Cerebellar cortex (tissue), 1 donor: ENCODE measurements at places on chromosomes 2 and 18.

- no peak for DNase-seq
Measured at GRCh38 chr2:240436683-240437550, 1.5 kb downstream of the GPC1 start.

- no peak for DNase-seq
Measured at GRCh38 chr2:187554011-187554703, at the start of gene TFPI. Gene TFPI (minus strand): TSS chr2:187554435. CDS start chr2:187503768, 50,667 bp downstream.

DNA sequence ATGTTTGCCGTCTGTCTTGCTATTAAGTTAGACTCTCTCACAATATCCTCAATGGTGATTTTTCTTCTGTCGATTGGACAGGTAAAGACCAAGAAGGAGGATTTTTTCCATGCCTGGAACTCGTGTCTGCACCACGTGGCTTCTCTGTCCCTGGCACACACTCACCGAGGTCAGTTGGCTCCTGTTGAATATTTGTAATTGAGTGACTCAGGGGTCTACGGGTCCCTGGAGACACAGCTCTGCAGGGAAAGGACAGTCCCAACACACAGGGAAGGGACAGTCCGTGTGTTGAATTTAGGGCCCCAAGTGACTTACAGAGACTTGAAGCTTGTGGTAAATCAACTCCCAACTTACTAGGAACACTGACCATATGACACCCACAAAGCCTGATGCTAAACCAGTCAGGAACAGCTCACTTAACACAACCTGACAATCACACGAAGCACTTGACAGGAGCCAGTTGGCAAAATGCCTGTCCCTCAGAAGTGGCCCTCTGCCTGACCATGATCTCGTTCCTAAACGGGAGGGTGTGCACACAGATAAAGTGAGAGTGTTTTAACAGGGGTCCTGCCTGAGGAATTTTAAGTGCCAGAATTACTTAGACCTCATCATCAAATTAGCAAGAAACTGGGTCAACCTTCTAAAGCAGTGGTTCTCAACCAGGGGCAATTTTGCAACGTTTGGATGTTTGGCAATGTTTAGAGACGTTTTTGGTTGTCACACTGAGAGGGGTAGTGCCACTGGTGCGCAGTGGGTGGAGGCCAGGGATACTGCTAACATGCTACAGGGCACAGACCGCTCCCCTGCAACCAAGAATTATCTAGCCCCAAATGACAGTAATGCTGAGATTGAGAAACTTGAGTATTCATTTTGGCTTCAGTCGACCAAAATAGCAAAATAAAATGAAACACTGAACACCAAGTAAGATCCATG lies 88.9 kb upstream of the BCL2L11 start:
- no peak for DNase-seq

GRCh38 chr18:40473221-40474029 lies 1481.6 kb upstream of the PIK3C3 start:
- peak; percentile 25 for DNase-seq

DNA sequence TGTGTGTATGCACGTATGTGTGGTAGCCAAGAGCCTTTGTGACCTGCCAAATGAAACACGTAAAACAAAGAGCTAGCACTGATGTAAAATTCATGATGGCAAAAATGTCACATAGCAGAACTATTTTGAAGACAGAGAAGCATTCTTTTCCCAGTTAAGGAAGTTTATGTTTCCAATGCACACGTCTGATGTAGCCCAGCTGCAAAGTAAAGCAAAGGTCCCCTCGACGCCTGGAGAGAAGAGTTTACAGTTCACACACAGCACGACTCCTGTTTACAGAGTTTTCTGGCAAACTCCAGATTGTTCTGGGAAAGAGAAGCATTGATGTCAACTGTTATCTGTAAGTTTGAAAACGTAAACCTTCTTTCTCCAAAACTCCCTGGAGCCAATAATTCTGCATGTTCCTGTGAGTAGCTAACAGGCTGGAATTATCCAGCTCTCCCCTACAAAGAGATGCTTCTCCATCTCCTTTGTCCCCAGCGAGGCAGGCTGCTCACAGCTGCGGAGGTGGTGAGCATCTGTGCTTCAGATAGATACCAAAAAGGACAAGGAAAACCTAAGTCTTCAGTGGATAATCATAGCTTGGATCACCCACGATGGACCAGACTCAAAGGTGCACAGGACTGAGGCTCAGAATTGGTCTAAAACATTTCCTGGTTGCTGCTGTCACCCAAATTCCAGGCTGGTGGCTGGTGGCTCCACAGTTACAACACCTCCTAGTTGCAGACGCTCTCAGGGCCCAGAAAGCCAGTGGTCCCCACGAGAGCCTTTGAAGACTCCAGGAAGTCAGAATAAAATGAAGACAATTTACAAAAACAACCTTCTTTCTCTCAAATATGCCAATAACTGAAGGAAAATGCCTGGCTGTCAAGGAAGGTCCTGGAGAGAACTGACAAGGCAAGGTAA lies 87.4 kb downstream of the COL6A3 start:
- DNase-seq, result no peak

GRCh38 chr2:200486529-200486928 lies 23.3 kb downstream of the KCTD18 start:
- no peak for DNase-seq

DNA sequence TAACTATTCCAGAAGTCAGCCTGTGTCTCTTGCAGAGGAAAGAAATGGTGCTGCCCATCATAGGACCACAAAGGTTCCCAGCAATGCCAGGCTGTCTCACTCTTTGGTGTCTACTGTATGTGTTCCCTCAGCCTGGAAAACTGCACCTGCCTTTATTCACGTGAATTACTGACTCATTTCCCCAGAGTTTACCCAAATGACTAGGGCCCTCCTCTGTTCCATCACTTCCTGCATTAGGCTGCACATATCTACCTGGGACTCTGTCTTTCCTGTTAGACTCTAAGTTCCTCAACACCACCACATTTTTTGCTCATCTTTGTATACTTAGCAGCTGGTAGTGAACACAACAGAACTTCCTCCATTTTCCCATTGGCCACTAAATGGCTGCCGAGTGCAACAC lies 188.3 kb downstream of the FHOD3 start:
- DNase-seq, result no peak
